NCI-H526 treated with DMSO at 0.1 percent for 48 hours (cell line): ENCODE measurements at places on chromosomes 7 and 10.

- DNase-seq = no peak
Measured at GRCh38 chr7:155586843-155587440, 40.6 kb upstream of the CNPY1 start.

DNA sequence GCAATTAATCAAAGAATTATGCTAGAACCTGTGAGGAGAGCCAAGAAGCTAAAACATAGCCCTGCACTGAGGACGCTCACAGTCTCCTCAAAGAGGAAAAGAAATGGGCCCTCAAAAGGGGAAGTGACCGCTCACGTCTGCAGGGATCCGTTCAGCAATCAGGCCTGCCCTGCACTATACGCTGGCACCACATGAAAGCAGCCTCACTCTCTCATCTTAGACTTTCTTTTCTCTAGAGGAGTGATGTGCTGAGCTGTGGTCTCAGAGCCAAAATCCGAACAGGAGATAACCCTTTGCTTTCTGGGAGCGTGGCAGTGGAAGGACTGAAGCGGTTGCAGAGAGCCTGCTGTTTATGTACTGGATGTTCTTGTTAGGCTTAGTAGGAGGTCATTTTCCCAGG, 6.3 kb upstream of the IL2RA start:
- no peak for DNase-seq

GRCh38 chr10:35636956-35637355, 5.1 kb downstream of the FZD8 start:
- DNase-seq = no peak

DNA sequence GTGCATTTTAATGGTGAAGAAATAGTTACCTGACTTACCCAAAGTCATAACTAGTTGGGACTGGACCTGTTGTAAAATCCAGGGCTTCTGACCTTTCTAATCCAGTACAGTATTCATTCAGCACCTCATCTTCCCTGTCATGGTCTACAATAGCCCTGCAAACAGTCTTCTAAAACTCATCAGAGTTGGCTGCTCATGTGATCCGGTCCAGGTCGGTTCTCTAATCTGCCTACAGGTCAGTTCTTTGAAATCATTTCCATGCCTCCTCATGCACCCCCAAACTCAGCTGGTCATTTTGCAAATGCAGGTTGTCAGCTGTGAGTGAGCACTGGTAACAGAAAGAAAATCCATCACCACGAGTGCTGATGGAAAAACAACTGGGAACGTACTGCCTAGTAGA, 451.6 kb upstream of the GALNT17 start:
- no peak for DNase-seq

DNA sequence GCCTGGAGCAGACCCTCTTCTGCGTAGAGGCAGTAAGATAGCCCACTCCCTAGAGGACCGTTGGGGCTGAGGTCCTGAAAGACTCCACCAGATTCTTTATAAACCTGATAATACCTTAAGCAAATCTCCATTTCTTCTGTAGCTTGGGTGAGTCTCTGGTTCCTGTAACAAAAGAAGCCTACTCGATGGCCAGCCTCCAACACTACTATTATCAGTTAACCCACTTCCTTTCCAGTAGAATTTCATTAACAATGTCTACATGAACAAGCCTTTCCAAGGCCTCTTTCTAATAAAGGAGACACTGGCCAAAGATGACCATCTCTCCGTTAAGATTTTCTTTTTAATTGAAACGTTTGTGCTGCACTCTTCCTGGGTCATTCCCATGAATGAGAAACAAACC, 201.7 kb upstream of the KCTD7 start:
- DNase-seq = no peak

GRCh38 chr10:68082872-68083271, 7.8 kb upstream of the HERC4 start:
- DNase-seq = no peak

DNA sequence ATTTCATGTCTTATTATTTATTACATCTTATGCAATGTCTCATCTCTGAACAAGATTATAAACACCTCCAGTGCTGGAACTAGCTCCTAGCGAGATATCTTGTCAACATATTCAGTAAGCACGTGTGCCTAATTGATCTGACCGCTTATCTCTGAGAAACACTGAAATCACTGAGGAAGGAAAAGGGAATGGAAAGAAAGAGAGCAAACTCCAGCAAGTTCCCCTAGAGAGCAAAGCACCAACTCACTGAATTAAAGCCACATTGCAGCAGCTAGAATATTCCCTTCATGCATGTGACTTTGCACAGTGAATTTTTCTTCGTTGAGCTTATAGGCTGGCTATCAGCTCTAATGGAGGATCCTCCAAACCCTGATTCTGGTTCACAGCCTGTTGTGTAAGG, 177.1 kb upstream of the FRMD4A start:
- DNase-seq = no peak

GRCh38 chr10:7424315-7424714, 13.5 kb upstream of the SFMBT2 start:
- DNase-seq = no peak

- DNase-seq = no peak
Measured at GRCh38 chr10:72764151-72764550, 72.2 kb downstream of the MCU start.

- no peak for DNase-seq
Measured at GRCh38 chr10:25097669-25098411, 77.0 kb upstream of the GPR158 start.

- DNase-seq = no peak
Measured at GRCh38 chr7:155463114-155463811, 5.3 kb downstream of the EN2 start.

GRCh38 chr10:79022565-79023230, 46.1 kb upstream of the ZMIZ1 start:
- no peak for DNase-seq

- DNase-seq = no peak
Measured at GRCh38 chr10:49174261-49174925, 13.8 kb downstream of the TMEM273 start.

DNA sequence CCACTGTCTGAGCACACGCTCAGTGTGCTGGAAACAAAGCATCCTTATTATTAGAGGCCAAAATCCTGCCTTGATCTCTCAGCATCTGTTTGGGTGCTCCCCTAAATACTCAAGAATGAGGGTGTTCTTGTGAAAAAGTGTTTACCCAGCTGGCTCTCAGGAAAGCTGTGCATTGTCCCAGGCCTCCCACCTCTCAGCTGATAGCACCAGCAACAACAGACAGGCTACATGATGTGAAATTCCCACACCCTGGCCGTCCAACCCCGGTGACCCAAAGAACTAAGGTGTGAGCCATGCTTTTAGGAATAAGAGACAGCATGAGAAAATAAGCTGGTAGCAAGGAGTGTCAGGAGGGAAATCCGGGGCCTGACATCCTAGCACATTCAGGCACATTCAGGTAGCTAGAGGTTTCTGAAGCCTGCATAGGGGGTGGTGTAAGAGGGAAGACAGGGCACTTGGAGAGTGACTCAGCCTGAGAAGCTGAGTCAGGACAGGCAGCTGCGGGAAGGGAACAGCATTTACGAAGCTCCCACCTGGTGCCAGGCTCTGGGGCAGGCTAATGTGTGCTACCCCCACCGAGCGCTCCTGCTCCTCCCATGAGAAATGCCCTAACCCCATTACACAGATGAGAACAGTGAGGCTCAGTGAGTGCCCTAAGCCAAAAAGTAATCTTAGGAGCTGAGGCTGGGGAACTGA, 205.6 kb downstream of the GRID1 start:
- no peak for DNase-seq

GRCh38 chr10:8600192-8600591, 545.7 kb downstream of the GATA3 start:
- DNase-seq = no peak

DNA sequence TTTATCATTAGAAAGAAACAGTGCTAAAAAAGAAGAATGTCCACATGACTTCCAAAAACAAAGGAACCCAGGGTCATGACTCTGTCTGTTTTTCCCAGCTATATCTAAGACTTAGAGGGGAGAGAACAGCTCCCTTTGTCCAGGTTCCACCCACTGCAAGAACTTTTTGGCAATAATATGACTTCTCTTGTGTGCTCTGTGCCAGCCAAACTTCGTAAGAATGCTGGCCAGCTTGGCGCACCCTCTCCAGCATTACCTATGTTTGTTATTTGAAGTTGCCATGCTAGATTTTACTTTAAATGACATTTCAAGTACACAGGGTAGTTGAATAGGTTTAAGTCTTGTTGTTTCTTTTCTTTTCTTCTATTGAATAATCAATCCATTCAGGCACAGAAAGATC, 371.4 kb downstream of the KCNMA1 start:
- DNase-seq = no peak

GRCh38 chr7:142892951-142893350, 7.4 kb upstream of the TRPV6 start:
- DNase-seq = no peak

DNA sequence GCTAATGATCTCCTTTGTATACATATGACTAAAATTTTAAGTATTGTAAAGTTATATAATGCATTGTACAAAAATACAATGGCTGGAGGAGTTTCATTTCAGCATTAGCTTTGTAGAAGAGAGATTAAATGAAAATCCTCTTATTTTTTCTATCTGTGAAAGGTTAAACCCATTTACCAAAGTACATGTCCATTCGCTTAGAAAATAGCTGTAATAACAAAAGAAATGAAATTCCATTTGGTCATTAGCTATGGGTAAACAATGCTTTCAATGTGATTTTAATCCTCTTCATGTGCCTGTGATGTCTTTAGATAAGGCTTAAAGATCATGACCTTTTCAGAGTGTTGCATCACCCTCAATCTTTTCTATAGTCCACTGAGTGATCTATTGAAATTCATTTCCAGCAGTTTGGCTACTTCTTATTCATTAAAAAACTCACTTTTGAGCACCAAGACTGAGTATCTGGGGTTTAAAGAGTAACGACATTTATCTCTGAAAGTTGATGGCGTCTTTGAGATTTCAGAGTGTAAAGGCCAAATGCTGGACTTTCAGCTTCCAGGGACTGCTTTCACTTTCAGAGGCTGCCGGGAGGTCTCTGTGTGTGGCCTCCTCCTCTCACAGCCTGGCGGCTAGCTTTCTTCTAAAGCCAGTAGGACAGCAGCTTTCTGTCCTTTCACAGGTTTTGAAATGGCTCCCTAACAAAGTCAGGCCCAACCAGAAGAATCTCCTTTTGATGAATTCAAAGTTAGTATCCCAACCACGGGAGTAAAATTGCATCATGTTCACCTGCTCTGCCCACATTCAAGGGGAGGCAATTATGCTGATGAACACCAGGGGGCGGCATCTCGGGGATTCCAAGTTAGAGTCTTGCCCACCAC, 701.4 kb upstream of the COBL start:
- DNase-seq = peak; percentile 8

DNA sequence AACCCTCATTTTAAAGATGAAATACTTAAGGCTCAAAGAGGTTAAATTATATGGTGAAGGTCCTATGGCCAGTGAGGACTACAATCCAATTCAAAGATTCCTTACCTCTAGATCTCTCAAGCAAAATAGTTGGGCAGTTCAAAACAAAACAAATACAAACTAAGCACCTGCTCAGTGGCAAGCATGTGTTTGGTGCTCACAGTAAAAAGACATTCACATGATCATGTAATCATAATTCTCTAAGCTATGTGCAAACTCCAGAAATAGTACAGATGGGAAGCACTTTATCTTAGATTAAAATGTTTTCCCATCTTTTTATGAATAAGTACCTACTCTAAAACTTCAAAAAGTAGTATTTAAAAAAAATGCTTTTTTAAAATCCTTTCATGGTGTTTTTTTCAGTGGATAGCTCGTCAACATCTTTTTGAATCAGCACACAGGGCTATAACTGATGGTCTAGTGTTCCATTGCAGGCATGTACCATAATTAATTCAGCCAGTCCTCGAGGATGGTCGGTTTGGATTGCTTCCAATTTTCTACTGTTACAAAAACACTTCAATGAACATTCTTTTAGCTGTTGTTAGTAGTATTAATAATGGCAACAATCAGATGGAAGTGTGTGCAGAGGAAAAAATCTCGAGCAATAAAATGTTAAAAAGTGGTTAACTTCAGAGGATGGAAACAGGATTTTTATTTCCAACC, 58.4 kb downstream of the CHCHD3 start:
- DNase-seq = no peak

DNA sequence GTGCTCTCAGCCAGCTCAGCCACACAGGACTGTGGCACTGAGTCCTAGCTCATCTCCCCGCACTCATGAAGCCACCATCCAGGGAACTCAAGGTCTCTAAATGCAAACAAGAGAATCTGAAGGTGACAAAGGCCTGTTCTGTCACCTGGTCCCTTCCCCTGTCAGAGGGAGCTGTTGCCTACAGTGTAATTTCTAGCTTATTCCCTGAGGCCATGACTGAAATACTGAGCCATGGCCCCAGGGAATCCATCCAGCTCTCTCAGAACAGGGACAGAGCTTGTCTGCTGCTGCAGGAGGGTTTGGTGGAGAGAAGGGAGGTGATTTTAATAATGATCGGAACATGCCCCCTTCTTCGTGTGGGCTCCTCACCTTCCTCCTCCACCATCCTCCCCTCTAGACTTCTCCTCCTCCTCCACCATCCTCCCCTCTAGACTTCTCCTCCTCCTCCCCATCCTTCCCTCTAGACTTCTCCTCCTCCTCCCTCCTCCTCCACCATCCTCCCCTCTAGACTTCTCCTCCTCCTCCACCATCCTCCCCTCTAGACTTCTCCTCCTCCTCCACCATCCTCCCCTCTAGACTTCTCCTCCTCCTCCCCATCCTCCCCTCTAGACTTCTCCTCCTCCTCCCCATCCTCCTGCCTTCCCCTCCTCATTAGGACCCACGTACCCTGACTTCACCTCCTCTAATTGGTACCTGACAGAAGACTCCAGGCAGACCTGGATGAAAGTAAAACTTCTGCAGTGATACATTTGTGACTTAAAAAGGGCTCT, 338.0 kb upstream of the MKI67 start:
- no peak for DNase-seq

DNA sequence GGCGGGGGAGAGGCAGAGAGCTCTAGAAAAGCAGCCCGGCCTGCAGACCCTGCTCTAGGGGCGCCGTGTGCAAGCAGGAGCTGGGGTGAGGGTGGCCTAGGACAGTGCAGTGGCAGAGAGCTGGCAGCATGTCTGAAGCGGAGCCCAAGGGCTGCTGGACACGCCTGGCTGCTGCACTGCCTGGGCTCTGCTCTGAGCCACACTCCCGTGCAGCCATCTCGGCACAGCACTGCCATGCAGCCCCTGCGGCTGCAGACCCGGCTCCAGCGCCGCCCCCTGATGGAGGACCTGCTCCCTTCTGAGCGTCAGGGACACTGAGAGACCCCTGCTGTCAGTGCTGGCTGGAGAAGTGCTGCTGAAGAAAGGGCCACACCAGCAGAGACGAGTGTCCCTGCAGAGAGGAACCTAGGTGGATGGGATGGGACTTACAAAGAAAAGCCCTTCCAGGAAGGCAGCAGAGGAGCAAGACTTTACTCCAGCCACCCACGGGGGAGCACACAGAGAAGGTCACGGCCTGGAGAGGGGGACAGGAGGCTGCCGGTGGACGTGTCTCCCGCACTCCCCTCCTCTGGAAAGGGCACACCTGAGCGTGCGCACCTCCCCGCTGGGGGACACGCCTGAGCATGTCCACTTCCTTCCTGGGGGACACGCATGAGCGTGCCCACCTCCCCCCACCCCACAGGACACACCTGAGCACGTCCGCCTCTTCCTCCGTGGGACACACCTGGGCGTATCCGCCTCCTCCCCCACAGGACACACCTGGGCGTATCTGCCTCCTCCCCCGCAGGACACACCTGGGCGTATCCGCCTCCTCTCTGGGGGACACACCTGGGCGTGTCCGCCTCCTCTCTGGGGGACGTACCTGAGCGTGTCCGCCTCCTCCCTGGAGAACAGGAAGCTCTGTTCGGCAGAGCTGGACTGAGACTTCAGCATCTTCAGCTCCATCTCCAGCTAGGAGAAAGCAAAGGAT, 252.9 kb downstream of the MAD1L1 start:
- DNase-seq = no peak

GRCh38 chr10:45420453-45421192, 46.6 kb downstream of the ALOX5 start:
- DNase-seq = no peak

GRCh38 chr10:8133146-8133545, 78.7 kb downstream of the GATA3 start:
- no peak for DNase-seq
